Activated CD4-positive, alpha-beta T cell treated with anti-CD3 and anti-CD28 coated beads, Interleukin-2, amount 50 U/mL, for 4 hours (primary cell): ENCODE measurements at places on chromosomes 3 and 15.
A peak's percentile ranks its signal among the peaks of the same experiment; 100 is the strongest.

GRCh38 chr15:91488452-91488851 is 365.1 kb upstream of the SLCO3A1 start:
- no peak for DNase-seq

GRCh38 chr3:78580681-78581080 is 1187.1 kb downstream of the ROBO1 start:
- DNase-seq, result no peak

DNA sequence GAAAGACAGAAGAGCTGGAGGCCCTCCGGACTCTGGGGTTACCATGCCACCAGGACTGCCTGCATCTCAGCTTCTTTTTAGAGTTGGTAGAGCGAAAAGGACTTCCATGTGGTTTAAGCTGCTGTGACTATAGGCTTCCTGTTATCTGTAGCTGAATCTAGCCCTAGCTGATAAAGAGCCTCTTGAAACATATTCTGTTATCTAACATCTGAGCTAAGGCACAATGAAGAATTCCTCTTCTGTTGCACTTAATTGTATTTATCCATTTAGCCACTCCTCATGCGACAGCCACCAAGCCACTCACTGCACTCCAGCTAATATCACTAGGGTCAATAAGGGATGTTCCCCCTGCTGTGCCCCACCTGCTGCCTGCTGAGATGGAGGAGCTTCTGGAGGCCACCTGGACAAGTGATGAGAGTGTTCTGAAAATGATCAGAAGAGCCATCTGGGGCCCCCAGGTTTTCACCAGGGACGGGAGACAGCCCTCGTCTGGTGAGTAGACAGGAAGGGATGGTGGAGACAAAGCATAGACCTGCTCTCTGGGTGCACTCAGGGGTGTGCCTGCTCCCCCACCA is 94.6 kb upstream of the PLXNA1 start:
- DNase-seq, result no peak

DNA sequence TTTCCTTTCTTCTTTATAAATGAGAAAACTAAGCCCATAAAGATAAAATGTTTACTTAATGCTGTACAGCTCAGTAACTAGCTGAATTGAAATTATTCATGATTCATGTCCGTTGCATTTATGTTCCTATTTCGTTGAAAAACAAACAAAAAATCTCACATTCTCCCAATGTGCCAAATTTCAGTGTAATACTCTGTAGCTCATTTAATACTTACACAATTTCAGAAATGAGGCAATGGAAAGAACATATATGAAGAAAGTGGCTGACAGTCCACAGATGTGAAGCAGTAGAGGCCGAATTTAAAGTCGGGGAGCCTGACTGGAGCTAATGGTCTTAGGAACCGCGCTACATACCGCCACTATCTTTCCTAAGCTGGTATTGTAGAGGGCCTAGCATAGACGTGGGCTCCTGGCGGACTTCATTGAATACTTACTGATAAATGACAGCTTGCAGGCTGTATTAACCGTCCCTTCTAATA is 651 bp downstream of the PLSCR2 start:
- DNase-seq, result no peak

DNA sequence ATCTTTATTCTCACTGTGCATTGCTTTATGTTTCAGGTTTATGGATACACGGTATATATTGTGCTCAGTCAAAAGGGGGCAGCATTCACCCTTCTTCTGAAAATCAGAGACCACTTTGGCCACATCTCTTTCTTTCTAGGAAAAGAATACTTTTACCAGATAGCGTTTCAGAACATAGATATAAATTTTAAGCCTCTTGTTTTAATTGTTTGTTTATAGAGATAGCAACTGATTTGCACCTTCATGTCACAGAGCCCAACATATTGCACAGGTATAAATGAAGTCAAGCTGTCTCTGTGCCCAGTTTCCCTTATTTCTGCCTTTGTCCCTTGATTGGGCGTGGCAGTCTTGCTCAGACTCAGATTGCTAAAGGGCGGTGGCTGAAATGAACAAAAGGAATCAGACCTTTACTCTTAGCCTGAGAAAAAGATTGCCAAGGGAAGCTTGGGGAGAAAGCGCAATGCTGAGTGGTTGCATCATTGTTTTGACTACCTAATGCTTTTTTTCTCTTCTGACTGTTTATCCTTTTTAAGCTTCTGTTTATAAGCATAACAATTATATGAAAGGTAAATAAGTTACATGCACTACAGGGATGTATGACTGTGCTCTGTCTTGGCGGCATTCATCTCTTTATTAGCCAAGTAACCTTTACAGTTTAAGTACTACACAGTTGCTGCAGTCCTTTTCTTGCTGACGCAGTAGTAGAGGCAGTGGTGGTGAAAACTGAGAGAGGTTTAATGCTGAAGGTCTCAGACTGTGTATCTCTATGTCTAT is 70.8 kb upstream of the ZBTB20 start:
- no peak for DNase-seq

- no peak for DNase-seq
Measured at GRCh38 chr3:144141496-144141895, 169.9 kb downstream of the DIPK2A start.

DNA sequence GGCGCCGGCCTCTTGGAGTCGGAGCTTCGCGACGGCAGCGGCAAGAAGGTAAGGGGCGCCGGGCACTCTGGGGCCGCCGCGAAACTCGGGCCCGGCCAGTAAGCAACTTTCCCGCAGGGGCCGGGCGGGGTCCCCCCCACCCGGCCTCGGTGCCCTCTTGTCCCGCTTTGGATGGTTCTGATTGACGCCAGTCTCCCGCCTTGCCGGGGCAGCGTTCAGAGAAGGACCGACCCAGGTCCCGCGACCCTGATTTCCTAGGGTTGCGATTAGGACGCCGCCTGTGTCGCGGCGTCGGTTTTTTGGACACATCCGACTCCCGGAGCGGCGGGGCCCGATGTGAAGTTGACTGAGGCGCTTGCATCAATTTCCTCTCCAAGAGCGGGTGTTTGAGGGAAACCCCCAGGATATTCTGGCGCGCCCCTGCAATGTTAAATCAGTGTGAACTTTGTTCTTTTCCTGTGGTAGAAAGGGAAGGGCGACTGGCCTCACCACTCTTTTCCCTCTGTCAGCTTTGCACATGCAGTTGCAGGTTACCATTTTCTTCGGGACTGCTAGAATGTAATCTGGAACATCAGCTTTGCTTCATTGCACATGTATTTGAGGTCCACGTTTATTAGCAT is 755 bp downstream of the PDE8A start:
- peak; percentile 22 for DNase-seq

DNA sequence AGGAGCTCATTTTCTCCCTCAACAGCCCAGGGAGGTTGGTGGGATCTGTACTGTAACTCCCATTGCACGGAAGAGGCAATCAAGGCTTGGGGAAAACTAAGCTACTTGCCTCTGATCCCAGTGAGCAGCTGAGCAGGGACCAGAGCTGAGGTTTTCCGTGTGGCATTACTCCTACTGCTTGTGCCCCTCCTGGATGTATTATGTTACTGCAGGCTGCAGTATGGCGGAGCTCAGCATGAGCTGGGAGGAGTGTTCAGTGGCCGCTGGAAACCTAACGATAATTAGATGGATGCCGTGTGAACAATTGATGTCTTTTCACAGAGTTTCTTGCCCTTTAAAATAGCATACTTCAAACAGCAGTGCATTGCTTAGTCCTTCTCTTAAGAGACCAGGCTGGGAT is 2.0 kb upstream of the TPRG1 start:
- DNase-seq, result no peak

- DNase-seq, result no peak
Measured at GRCh38 chr3:171195686-171196085, 169.2 kb upstream of the SLC2A2 start.

- no peak for DNase-seq
Measured at GRCh38 chr15:43317566-43318184, 12.7 kb downstream of the LCMT2 start.

DNA sequence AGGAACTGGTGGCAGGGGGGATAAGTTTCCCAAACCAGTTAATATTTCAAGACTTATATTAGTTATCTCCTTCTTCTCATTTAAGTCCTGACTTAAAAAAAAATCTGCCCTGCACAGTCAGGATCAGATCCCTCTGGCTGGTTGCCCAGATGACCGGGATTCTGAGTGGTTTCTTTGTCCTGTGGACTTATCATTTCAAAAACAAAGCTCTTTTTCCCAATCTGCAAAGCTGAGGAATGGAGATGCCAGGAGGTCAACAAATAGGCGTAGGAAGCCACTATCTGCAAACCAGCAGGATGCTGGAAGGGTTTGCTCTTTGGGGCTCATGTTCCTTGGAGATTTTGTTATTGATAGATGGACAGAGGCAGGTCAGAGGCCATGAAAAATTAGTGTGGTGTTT is 5.8 kb downstream of the C3orf20 start:
- no peak for DNase-seq

DNA sequence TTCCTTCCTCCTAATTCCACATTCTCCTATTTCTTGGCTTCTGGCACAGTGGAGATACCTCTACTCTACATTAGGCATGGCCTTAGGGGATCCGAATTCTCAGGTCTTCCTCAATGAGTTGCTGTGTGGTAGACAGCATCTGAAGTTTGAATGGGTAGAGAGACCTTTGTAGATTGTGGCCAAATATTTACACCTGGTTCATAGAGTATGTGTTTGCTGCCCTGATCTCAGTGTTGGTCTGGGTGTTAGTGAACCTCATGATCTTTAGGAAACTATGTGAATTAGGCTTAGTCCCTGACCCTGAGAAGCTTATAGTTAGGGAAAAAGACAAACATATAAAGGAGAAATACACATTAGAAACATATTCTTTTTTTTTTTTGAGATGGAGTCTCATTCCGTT is 75.8 kb downstream of the LPP start:
- no peak for DNase-seq

GRCh38 chr15:40929660-40930429 is 705 bp downstream of the DLL4 start:
- no peak for DNase-seq

DNA sequence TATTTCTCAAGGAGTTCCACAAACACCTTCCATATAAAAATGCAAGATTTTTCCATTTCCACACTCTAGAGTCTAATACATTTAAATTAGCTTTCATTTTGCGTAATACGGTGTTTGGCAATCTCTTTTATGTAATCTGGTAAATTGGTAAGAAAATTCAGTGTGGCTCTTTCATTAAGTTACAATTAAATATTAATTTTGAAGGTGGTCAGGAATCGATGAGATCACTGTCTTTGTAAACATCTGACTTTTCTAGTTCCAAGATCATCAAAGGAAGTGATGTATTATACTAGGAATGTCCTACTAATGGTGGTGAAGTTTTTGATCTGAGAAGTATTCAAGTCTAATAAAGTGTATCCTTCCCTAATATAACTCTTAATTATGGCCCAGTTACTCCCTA is 1.1 kb upstream of the UTS2B start:
- DNase-seq, result no peak

GRCh38 chr3:49352281-49352680 is 5.9 kb downstream of the GPX1 start:
- DNase-seq, result no peak

DNA sequence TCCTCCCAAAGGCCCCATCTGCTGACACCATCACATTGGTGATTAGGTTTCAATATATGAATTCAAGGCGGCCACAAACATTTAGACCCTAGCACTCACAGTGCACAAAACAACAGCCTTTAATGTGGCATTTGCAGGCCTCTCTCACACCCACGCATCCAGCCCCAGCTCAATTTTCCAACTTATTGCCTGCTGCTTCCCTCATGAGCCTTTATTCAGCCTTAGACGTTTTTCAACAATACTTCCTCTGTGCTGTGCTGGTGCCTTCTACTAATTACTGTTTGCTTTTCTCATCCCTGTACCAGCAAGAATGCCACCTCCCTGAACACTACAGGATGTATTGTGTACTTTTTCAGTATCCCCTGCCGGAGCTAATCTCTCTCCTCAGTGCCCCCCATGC is 334.6 kb downstream of the GABRB3 start:
- no peak for DNase-seq
